ENCODE measurements at places on chromosomes 1 and 21.

DNA sequence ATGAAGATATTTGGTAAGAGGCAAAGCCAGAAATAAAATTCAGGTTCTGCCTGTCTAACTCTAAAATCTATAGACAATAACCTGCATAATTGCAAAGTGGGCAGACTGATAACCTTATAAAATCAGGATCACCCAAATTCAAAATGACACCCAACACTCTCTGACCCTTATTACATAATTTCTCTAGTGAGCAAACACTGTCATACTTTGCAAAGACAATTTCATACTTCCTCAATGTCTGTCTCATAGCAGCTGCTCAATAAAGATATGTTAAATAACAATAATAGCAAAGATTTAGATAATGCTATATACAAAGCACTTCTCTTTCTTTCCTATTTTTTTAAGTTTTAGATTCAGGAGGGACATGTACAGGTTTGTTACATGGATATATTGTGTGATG lies 118.5 kb downstream of the UCHL5 start:
- DNase-seq: no peak

GRCh38 chr1:248136811-248137210 lies 8.1 kb upstream of the OR2M5 start:
- no peak for DNase-seq

- DNase-seq: no peak
Observed at GRCh38 chr1:238898856-238899255, 487.5 kb upstream of the CHRM3 start.

GRCh38 chr1:48558366-48558765 lies 86.4 kb upstream of the SPATA6 start:
- DNase-seq: no peak

DNA sequence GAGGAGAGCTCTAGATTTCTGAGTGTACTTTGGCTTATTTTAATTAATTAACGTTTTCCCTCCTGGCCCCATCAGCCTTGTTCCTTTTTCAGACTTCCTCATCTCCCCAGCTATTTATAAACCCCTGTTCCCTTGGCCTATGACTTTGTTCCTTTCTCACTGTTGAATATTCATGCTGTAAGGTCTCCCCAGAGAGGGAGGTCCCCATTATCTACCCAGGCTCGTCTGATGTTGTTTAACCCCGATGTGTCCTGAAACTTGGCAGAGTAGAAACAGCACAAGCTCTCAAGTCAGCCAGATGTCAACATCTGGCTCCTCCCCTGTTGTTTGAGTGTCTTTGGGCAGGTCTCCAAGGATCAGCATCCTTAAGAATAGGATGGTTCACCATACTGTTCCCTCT lies 153.6 kb downstream of the HIVEP3 start:
- DNase-seq: no peak

DNA sequence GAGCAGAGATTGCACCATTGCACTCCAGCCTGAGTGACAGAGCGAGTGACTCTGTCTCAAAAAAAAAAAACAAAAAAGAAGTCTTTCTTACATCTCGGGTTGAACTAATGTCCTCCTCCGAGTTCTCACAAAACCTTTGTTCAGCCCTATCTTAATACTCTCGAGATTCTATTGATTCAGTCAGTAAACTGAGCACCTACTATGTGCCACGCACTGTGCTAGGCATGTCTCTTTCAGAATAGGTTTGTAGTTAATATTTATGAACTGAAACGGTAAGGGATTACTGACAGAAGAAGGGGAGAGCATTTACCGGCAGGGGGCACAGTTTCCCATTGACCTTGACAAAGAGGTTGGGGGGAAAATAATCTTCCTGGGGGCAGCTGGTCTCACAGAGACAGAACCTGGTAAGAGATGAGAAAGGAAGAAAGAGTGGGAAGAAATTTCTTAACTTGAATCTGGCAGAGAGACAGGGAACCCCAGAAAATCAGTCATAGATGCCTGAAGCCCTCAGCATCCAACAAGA lies 3.4 kb downstream of the PIAS3 start:
- no peak for DNase-seq

GRCh38 chr1:29539971-29540370 lies 303.6 kb downstream of the PTPRU start:
- DNase-seq: no peak

DNA sequence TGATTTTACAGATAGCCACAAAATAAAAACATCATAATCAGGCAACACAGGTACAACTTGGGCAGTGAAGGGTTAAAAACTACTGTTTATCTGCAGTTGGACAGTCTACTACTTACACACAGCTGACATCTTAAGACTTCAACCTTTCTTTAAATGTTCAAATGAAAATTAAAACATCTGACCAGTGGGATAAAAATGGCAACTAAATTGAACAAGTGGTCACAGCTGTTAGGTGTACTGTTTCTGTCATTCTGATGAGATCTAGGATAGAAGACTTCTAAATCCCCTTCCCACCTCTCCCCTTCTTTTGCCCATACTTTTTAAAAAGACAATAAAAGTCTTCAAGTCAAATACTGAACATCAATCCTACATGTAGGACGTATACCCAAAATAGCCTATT lies 56.2 kb downstream of the ENAH start:
- no peak for DNase-seq

- no peak for DNase-seq
Observed at GRCh38 chr21:42036313-42036712, 26.2 kb upstream of the ZBTB21 start.

DNA sequence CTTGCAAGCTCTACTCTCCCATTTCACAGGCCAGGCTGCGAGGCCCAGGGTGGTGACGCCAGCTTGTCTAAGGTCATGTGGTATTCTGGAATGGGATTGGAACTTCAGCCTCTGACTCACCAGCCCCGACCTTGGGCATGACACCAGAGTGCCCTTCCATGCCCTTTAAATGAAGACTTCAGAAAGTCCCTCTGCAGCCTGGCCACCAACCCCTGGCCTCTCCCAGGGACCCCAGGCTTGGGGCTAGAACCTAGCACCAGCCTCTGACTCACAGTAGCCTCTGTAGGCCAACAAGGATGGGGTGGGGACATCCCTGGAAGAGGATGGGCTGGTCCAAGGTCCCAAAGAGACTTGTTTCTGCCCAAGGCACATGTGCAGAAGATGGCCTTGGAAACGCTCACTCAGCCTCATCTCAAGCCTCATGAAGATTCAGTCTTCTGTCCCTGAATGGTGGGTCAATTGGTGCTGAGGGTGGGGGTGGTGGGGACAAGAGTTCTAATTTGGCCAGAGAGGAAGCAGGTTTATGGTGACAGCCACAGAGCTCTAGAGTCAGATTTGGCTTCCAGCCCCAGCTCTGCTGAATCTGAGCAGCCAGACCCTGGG lies 36.1 kb upstream of the RUNX3 start:
- DNase-seq: peak; percentile 75

GRCh38 chr1:44326024-44326701 lies 28.9 kb downstream of the ERI3 start:
- DNase-seq: no peak

DNA sequence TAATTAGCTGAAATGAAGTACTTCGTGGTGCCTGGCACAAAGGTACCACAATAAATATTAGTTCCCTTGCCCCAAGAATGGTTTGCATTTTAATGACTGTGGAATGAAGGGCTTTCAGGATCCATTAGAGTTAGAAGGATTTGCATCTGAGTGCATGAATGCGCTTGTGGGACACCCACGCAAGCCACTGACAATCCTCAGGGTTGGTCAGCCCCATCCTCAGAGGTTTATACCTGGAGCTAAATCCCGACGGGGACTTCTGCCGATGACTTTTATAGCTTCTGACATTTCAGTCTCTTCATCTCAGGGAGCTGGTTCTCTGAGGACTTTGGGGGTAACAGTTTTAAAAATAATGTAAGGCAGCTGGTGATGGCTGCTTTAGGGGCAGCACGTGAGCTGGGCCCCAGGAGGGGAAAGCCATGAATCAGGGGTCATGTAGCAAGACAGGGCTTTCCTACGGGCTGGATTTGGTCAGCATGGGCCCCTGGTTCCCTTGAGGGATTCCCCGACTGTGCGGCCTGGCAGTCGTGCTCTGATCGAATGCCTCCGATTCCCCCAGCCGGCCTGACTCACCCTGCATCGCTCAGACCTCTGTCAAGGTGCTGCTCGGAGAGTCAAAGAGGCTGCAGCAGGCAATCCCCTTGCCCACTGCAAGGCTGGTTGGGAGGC lies 20.8 kb upstream of the IL10 start:
- no peak for DNase-seq

DNA sequence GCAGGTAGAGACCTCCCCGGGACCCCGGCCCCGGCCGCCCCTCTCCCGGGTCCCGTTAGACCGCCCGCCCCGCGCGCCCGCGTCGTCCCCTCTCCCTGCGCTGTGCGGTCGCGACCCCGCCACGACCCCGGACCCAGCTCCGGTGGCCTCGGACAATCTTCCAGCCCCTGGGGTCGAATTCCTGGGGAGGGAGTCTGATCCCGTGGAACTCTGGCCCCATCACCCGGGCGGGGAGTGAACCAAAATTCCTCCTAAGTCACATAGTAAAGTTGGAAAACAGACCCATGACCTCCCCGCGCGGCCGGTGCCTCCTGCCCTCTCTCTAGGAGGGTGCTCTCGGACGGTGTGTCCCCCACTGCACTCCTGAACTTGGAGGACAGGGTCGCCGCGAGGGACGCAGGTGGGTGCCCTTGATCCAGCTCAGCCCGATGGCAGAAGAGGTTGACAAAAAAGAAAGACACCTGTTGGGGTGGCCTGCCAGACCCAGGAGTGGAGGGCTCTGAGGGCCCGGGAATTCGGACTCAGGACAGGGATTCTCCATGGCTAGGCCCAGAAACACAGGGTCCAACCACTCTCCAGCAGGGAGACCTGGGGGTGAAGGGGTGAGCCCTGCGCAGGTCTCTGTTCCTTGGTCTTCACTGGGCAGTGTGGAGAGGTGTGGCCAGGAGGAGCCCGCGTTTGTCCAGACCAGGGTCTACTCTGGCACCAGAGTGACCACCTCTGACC lies 451 bp downstream of the ADAMTSL4 start:
- DNase-seq: peak; percentile 21

DNA sequence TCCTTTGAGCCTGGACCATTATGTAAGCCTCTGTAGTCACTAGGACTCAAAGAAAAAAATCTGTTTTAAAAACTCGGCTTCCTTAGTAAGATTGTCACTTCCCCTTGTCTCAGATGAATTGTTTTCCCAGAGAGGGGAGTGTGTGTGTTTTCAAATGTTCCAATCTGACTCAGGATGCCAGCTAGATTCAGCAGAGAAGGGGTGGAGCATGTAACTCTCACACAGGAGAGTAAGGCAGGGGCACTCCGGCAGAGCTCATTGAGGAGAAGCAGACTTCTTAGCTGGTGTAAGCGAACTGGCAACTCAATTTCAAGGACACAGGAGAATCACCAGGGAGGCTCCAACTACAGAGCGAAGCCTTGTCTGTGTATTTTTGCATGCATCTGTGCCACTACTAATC lies 623.2 kb downstream of the LMO4 start:
- no peak for DNase-seq

DNA sequence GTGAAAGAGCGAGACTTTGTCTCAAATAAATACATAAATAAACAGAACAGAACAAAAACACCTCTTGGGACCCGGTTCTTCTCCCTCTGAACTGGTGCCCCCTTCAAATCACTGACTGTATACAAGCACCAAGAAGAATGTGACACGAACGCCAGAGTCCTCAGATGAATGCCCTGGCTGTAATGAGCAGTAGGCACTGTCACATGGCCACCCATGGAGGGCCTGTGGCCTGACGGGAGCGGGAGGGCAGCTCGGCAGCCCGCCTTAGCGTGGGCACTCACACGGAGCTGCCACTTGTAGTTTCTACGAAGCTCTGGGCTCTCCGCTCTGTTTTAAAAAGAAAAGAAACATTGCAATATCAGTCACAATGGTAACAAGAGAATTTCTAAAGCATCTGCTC lies 146.0 kb downstream of the PEX14 start:
- DNase-seq: no peak

GRCh38 chr1:213973129-213973528 lies 14.6 kb upstream of the PROX1 start:
- DNase-seq: no peak

DNA sequence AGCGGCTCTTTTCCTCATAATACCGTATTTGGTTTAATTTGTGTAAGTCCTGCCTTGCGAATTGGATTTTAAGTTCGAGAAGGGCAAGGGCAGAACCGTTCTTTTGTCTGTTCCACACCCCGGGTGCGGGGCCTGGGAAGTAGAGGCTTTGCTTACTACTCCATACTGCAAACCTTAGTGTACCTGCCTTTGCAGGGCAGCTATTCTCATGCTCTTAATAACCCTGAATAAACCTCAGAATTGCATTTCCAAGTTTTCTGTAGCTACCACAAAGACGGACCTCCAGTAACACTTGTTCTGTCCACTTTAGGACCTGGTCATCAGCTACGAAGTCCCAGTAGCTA lies 657 bp upstream of the HNRNPU start:
- DNase-seq: no peak

DNA sequence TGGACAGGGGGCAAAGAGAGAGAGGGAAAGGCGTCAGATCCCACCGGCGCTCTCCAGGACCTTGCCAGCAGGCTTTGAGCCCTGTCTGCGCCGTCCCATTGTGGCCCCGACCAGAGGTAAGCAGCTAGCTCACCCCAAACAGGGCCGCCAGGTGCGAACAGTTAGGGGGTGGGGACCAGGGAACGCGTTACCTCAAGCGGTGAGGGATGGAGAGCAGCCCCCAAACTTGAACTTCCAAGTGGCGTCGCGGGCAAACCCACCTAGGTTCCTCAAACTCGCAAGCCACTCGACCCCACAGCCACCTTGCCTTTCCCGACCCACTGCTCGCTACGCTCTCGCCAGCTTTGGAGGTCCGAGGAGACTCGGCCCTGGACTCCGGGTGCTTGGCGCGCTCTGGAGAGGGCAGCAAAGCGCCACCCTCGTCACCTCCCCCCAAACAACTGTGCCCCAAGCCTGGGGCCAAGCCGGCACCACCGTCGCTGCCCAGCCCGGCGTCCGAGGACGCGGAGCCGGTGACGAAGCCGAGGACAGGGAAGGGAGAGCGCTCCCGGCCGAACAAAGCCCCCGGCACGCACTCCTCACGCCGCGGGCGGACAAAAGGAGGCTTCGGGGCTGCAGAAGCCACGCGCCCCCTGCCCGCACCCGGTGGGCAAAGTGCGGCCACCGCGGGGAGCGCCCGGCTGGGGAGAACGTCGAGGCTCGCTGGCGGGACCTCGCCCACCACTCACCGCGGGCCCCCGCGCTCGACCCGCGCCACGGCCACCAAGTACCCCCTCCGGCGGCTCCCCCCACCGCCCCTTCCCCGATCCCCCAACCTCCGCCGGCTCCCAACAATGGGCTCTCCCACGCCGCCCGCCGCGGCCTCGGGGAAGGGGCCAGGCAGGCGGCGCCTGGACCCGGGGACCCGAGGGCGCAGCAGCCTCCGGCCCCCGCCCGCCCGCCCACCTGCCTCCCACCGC lies 976 bp downstream of the SSBP3 start:
- peak; percentile 55 for DNase-seq
